ENCODE measurements at places on chromosomes 5 and 9.
A peak's percentile ranks its signal among the peaks of the same experiment; 100 is the strongest.

DNA sequence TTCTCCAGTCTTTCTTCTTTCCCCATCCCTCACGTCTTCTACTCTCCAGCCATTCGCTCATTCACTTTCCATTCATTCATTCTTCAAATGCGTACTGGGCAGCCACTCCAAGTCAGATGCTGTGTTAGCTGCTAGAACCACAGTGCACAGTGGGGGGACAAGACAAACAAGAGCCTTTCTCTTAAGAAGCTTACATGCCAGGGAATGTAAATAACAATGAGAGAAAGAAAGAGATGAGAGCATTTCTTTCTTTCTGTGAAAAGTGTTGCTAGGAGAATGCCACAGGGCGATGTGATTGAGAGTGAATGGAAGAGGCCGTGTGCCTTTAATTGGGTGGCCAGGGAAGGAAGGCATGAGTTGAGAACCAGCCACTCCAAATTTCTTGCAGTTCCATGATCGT lies 46.3 kb upstream of the SMIM23 start:
- DNase-seq, result no peak

- peak; percentile 11 for DNase-seq
Observed at GRCh38 chr9:121773286-121773953, 122.0 kb downstream of the DAB2IP start.

DNA sequence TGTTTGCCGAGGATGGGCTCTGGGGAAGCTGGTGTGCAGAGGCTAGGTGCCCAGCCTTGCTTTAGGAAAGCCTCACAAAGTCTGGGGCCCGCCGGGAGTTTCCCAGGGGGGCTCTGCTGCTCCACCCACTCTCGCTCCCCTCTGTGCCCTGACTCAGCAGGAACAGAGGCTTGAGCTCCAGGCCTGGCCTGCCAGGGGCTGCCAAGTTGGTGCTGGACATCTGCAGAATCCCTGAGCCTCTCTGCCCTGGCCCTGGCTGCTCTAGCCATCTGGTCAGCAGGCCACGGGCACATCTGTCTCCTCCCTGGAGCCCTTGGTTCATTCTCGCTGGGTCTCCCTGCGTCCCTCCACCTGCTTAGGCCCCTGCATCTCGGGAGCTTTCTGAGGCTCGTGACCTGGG lies 647 bp upstream of the ADAMTSL2 start:
- peak; percentile 74 for DNase-seq

GRCh38 chr5:81344736-81345135 lies 43.3 kb downstream of the ZCCHC9 start:
- no peak for DNase-seq

GRCh38 chr9:117795271-117795670 lies 91.1 kb downstream of the TLR4 start:
- no peak for DNase-seq

GRCh38 chr9:36120705-36121104 lies 15.8 kb upstream of the GLIPR2 start:
- DNase-seq, result no peak

- DNase-seq, result no peak
Observed at GRCh38 chr5:178245389-178245788, 12.8 kb upstream of the PHYKPL start.

- DNase-seq, result no peak
Observed at GRCh38 chr9:106350777-106351176, 512.2 kb upstream of the ZNF462 start.

- DNase-seq, result peak; percentile 56
Observed at GRCh38 chr5:79236970-79237739, 1.2 kb downstream of the JMY start.

GRCh38 chr9:631596-631995 lies 209.9 kb upstream of the DMRT1 start:
- no peak for DNase-seq

DNA sequence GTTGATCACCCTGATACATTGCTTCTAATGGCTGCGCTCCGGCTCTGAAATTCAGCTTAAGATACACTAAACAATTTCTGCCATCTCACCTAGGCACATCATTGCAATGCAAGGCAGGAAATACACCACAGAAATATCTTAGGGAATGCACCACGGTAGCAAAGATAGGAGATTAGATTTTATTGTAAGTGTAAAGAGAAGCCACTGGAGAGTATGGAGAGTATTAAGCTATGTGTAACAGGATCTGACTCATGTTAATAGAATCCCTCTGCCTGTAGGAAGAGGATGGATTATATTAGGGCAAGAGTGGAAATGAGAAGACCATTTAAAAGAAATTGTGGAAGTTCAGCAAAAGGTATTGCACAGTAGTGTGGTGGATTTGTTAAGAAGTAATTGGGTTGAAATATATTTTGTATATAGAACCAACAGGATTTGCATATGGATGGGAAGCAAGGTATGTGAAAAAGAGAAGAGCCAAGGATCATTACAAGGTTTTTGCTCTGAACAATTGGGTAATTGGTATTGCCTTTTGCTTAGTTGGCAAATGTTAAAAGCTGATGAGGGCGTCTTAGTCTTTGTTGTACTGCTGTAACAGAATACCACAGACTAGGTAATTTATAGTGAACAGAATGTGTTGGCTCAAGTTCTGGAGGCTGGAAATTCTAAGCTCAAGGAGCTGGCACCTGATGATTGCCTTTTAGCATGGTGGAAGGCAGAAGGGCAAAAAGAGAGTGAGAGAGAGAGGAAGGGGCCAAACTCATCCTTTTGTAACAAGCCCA lies 636.1 kb downstream of the PSAT1 start:
- DNase-seq, result no peak

- DNase-seq, result no peak
Observed at GRCh38 chr9:120319452-120319851, 260.5 kb downstream of the CDK5RAP2 start.

DNA sequence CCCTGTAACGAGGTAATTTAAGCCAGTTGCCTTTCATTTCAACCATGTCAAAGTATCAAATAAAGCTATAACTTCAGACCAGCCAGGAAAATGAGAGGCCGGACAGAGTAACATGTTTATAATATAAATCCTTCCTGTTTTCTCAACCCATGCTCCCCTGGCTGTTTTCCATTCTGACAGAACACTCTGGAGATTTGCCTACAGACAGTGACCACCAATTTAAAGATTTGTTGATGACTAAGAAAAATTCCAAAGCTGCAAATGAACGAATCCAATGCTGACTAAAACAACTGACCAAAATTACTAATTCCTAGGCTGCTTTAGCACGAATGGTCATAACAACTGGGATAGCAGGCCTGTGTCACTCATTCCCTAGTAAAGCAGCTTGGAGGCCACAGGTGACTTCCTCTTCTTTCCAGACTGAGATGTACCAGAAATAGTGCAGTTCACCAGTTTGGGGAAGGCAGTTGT lies 141.4 kb downstream of the AOPEP start:
- no peak for DNase-seq

GRCh38 chr5:145936401-145937131 lies at the start of gene SH3RF2:
Gene SH3RF2, plus strand, starts transcription at chr5:145936578. Its CDS starts 1,351 bp downstream, at chr5:145937929.
- DNase-seq, result peak; percentile 35

DNA sequence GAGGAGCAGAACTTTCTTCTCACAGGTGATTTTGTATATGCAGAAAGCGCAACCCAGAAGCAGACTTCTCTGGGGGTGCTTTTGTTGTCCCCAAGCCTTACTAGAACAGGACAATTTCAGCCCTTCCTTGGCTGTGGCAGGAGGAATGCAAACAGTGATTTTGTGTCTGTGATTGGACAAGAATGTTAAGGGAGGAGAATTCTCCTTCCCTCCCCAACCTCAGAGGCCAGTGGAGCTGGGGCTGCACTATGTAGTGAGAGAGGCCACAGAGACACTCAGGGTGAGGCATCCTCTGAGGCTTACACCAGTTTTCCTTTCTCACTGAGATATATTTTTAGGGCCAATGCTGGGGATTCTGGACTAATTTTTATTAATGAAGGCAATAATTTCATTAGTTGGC lies 58.8 kb downstream of the ZNF366 start:
- no peak for DNase-seq

- DNase-seq, result no peak
Observed at GRCh38 chr5:149550268-149550583, 1.0 kb downstream of the CSNK1A1 start.

DNA sequence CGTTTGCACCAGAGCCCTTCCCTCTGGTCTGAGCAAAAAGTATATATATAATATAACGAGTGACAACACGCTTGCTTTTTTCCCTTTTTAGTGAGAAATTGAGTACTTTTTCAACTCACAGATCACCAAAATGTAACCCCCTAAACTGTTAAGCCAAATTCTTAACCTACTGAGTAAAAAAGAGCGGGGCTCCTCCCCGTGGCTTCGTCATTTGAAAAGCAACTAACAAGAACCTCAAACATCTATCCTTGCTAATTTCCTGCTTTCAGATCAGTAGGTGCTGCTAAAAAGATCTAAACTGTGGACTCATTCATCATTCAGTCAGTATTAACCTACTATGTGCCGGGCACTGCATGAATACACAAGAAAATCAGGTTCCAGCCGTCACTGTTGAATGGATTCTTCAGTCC lies 1.0 kb upstream of the PTBP3 start:
- DNase-seq, result no peak

- DNase-seq, result no peak
Observed at GRCh38 chr9:136297766-136298735, 5.8 kb downstream of the CCDC187 start.

DNA sequence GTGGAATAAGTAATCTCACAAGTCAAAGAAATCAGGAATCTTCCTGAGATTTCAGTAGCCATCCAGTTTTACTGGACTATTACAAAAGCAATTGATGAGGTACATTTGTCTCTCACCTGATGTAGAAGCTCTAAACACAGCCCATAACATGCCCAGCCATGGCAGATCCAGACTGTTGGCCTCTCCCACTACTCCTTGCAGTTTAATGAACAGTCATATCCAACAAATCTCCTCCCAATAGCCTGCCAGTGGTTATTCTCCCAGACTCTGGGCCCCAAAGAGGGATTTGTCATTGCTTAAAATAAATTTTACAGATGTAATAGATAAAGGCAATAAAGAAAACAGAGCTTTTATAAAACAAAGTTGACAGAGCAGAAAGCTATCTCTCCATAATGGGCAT lies 80.8 kb downstream of the ZNF608 start:
- no peak for DNase-seq

- no peak for DNase-seq
Observed at GRCh38 chr5:154487541-154487940, 9.5 kb upstream of the HAND1 start.

DNA sequence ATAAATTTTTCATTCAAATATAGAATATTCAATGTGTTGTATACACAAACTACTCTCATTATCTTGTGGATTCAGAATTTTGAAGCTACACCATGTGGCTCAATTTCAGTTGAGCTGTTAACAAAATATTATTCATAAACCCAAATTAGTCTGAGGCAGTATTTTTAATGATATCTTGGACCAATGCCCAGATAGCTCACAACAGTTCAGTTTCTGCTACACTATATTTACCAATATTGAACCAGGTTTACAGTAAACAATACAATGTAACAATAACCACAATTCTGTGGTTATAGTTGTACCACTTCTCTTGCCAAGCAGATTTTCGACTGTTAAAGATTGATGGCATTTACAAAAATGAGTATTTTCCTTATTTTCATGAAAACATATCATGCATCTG lies 99.9 kb downstream of the SSBP2 start:
- no peak for DNase-seq

- DNase-seq, result no peak
Observed at GRCh38 chr9:73845539-73845938, 651.6 kb upstream of the RORB start.

GRCh38 chr5:11918463-11919045 lies 14.3 kb upstream of the CTNND2 start:
- no peak for DNase-seq

- no peak for DNase-seq
Observed at GRCh38 chr5:53616939-53617549, 56.6 kb downstream of the NDUFS4 start.
